Hepatocyte (in vitro differentiated cells): ENCODE measurements at places on chromosomes 5 and 9.

DNA sequence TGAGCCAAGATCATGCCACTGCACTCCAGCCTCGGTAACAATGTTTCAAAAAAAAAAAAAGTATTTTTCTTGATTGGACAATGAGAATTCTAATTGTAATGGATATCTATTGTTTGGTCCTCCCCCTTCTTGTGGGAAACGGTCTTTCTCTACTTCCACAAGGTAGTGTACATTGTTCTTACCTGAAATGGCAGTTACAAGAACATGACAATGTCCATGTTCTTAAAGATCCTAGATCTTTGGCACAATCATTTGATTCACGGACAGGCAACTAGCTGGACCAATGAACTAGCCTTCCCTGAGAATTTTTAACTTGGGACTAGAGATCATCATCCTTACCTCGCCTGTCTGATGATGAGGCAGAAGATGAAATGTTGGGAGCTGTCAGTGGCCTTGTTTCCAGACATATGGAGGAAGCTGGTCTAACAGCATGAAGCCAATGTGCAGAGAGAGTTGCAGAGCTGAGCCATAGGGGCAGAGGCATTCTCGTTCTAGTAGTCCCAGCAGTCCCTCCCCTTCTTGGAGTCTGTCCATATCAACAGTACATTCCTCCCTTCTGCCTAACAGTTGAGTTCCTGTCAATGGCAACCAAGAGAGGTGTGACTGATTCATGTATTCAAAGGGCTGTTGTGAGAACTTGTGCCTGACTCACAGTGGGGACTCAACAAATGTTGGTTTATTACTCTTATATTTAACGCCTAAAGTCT, 2.1 kb upstream of the MARCHF6 start:
- DNase-seq: no peak

- peak; percentile 11 for DNase-seq
These were observed 151.1 kb upstream of the ANKRD55 start for GRCh38 chr5:56384186-56384585.

- no peak for DNase-seq
These were observed 198.3 kb downstream of the SREK1 start for GRCh38 chr5:66342341-66342880.

- DNase-seq: no peak
These were observed 52.1 kb downstream of the C6 start for GRCh38 chr5:41161271-41161670.

GRCh38 chr9:32401488-32401887, 17.0 kb downstream of the ACO1 start:
- no peak for DNase-seq

DNA sequence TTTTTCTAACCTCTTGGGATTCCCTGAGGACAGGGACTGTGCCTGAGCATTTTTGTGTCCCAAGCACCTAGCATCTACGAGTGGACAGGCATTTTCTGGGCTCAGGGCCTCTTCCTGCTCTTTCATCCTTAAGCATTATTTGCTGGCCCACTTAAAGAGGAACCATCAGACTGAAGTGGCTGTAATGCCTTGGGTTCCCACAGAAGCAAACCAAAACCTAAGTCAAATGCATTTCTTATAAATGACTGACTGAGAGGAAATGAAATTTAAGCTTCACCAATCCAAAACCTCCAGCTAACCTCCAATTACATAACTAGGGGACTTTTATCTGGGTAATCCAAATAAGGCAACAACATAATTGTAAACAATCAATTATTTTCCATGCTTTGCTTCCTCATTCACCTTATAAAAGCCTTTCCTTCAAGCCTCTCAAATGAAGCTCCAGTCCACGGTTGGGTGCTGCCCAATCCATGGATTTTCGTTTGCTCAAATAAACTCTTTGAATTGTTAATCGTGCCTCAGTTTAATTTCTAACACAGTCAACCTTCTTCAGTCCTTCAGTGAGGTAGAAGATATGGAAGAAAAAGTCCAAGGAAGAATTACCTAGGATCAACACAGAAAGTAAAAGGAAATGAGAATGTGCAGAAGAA, 25.3 kb upstream of the SLC31A2 start:
- no peak for DNase-seq

GRCh38 chr5:5523066-5523505, 100.6 kb downstream of the ICE1 start:
- no peak for DNase-seq

DNA sequence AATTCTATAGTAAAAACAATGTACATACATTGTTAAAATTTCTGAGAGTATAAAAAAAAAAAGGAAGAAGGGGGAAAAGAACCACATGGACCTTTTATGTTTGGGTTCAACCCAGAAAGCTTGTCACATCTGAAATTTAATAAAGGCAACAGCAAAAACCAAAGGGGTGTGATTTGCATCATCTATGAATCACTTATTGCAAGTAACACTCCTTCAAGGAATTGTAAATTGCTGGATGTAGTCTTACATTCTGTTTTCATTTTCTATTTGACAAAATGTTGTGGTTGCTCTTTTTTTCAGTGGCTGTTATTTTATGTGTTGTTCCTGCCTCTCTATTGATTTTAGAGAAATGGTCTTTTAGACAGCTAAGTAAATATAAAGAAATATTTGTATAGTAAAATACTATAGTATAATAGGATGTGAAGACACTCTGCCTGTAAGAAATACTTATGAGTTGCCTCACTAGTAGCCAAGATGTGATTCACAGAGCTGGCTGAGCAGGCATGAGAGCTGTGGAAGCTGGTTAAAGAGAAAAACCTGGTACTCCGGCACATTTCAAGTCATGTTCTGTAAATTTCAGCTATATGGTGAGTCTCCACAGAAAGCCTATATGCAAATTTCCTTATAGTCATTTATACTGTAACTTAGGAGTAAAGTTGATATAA, 131.1 kb upstream of the CNTLN start:
- DNase-seq: no peak

DNA sequence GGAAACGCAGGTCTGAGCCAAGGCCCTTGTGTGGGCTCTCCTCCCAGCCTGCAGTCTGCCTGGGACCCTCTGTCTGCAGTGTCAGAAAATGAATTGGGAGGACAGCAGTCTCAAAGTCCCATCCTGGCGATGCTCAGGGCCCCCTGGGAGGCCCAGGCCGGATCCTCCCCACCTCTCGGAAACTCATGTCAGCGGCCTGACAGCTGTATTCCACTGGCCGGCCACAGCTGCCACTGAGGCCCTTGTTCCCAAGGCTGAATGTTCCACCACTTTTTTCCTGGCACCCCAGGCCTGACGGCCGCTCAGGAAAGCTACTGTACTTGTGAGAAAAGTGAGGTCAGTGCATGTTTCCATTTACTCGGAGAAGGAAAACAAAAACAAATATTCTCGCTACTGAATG, 180.0 kb downstream of the FGF18 start:
- no peak for DNase-seq
